ENCODE measurements at places on chromosomes 2 and 18.

- DNase-seq = no peak
Observed at GRCh38 chr18:75441896-75442295, 14.4 kb upstream of the SMIM21 start.

- DNase-seq = no peak
Observed at GRCh38 chr18:40366521-40366920, 1588.5 kb upstream of the PIK3C3 start.

GRCh38 chr2:216107760-216108159 lies 1.4 kb upstream of the XRCC5 start:
- no peak for DNase-seq

GRCh38 chr2:234874347-234875046 lies 77.3 kb upstream of the SH3BP4 start:
- DNase-seq = no peak

GRCh38 chr18:71682591-71682990 lies 861.6 kb downstream of the CBLN2 start:
- no peak for DNase-seq

DNA sequence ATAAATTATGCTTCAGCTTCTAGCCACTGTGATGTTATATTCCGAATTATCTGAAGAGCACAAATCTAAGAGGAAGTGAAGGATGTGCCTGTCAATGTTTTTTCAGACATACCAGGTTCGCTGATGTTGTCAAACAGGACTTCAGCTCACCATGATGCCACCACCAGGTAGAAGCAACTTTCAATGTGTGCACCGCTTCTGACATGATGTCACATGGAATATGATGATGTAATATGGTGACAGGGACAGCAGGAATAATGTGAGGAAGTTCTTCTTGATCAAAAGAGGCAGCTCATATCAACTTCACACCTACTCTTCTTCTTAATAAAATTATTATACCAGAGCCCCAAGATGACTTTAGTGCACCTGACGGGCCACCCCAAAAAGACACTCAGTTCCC lies 893.2 kb downstream of the BCL11A start:
- no peak for DNase-seq

GRCh38 chr2:239386872-239387445 lies 13.9 kb downstream of the HDAC4 start:
- no peak for DNase-seq

DNA sequence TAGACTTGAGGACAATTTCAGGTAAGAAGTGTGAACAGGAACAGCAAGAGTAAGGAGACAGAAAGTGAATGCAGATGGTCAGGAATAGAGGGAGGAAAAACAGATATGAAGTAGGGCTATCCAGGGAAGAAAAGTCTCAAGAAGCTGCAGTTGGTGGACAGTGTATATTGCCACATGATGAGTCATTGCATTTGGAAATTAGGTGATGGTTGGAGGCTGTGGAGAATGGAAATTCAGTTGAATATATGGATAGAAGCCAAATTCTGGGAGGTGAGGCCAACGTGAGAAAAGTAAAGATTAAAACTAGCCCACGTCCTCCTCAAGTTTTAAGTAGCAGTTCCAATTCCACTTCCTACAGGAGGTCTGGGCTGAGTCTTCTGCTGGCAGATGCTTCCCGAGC lies 158.4 kb downstream of the UBE2E3 start:
- no peak for DNase-seq

- no peak for DNase-seq
Observed at GRCh38 chr18:50662177-50662576, 102.3 kb downstream of the MAPK4 start.

DNA sequence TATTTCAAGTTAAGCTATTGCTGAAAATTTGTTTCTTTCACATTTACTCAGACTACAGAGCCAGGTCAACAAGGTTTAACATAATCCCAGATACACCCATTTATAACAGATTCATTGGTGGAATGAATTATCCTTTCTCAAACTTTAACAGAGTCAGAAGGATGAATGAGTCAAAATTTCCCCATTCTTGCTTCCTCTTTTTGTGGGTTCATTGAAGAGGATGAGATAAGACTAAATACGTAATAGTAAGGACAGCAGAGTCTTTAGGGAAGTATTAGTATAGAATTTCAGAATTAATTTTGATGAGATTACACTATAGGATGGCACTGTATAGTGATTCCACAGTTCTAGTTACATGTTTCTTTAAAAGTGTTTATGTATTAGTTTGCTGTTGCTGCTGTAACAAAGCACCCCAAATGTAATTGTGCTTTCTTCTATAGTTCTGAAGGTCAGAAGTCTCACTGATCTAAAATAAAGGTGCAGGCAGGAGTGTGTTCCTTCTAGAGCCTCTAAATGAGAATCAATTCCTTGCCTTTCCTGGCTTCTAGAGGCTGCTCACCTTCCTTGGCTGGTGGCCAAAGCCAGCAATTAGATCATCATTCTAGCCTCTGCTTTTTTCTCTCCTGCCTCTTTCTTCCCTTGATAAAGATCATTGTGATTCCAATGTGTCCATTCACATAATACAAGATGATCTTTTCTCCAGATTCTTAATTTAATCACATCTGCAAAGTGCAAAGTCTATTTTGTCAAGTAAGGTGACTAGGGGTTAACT lies 309.3 kb upstream of the PIK3C3 start:
- DNase-seq = no peak
